Myocyte (in vitro differentiated cells): ENCODE measurements at places on chromosomes 4 and X. TPM values are rescaled to one million over a fixed set of nuclear protein-coding genes. Genes with fewer than 3 reads are reported as not detected.

SUPT20HL2 gene
- not detected in 2 replicates for total RNA-seq

RPS3A gene
- total RNA-seq, result 2,828 and 3,584 TPM in 2 replicates

MAGEB10 gene
- total RNA-seq, result not detected in 2 replicates

FRMD7 gene
- total RNA-seq, result 0.10 and 0.45 TPM in 2 replicates

XAGE1B gene
- not detected in 2 replicates for total RNA-seq

MTMR8 gene
- total RNA-seq, result not detected in 2 replicates

SHROOM2 gene
- 5.5 and 18.3 TPM in 2 replicates for total RNA-seq

FGG gene
- not detected in 2 replicates for total RNA-seq

CDKL2 gene
- total RNA-seq, result 0.10 and 0.59 TPM in 2 replicates

PITX2 gene
- total RNA-seq, result 66.1 and 140 TPM in 2 replicates

TMEM184C gene
- 35.4 and 36.1 TPM in 2 replicates for total RNA-seq

USP17L26 gene
- not detected in 2 replicates for total RNA-seq

HSD17B13 gene
- total RNA-seq, result not detected in 2 replicates

BEX4 gene
- 3.1 and 3.2 TPM in 2 replicates for total RNA-seq

GAGE12C gene
- not detected in 2 replicates for total RNA-seq

GLUD2 gene
- total RNA-seq, result 0.36 and 0.48 TPM in 2 replicates

PCDH11X gene
- not detected in 2 replicates for total RNA-seq

PPP1R3F gene
- total RNA-seq, result 31.2 and 34.8 TPM in 2 replicates

CSN2 gene
- total RNA-seq, result not detected in 2 replicates

KCND1 gene
- 0.10 and 0.21 TPM in 2 replicates for total RNA-seq

EVC2 gene
- 10.8 and 11.6 TPM in 2 replicates for total RNA-seq

CT45A9 gene
- not detected in 2 replicates for total RNA-seq

SMR3B gene
- not detected in 2 replicates for total RNA-seq

AMBN gene
- not detected in 2 replicates for total RNA-seq

STPG2 gene
- not detected in 2 replicates for total RNA-seq

LRP2BP gene
- 1.3 and 1.6 TPM in 2 replicates for total RNA-seq

ADH1C gene
- not detected in 2 replicates for total RNA-seq

RBMX gene
- 296 and 310 TPM in 2 replicates for total RNA-seq

CD38 gene
- total RNA-seq, result not detected in 2 replicates

TMPRSS11A gene
- not detected in 2 replicates for total RNA-seq

SHOX gene
- total RNA-seq, result not detected in 2 replicates
